ENCODE measurements at places on chromosomes 2 and 18.

GRCh38 chr18:21439431-21439846 is 161.1 kb downstream of the ESCO1 start:
- no peak for DNase-seq

DNA sequence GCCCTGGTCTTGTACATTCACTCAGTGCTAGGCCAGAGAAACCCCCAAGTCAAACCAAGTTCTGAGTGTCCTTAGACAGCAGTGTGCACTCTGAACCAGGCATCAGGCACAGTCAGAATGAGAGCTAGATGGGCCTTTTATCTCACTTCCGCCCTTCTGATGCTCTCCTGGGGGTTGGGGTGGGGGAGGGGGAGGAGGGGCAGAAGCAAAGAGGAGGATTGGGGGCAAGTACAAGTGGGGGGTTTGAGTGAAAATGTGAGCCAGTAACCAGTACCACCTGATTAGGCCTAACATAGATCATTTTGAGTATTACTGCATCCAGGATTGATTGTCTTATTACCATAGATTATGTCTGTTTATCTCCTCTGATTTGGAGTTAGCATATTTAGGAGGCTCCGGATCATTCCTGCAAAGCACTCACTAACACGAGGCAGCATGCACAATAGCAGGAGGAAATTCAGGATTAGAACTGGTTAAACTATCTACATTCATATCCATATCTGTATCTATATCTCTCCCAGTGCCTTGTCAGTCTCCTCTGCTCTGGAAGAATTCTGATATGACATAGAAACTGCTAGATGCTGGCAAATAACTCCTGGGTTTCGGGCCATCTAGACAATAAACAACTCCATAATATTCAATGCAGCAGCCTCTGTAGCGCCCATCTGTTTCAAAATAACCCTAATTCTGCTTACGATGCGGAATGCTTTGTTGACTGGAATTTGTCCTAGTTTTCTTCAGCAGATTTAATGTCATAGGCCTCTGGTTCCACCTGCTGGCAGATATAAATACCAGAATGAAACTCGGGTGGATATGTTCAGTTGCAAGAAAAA is 149.1 kb downstream of the RHBDD1 start:
- DNase-seq, result no peak

DNA sequence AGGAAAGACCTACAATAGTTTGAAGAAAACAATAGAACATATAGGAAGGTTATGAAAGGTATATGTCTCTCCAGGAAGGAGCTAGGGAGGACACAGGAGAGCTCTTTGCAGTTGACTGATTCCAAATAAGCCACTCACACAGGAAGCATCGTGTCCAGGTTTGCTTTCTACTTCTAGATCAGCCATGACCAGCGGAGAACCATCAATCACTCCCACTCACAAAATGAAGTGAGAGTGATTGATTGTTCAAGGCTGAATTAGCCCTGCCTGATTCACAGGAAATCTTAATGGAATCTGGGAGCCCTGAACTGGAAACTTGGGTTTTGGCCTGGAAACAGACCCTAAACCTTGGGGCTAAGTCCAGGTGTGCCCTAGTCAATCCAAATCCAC is 1292.2 kb upstream of the ZEB2 start:
- no peak for DNase-seq

DNA sequence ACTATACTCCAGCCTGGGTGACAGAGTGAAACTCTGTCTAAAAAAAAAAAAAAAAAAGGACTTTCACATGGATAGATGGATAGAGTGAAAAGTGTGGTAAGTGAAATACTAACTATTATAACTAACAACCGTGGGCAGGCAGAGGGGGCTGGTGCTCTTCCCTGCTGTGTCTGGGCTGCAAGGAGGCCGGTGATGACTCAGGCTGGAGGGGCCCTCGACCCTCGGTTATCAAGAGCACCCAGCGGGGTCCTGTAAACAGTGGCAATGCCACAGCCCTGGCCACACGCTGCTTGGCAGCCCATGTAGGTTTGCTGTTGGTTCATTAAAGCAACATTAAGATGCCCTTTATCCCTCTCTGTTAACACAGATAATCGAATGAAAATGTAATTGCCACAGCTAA is 184.8 kb upstream of the RAB12 start:
- no peak for DNase-seq

DNA sequence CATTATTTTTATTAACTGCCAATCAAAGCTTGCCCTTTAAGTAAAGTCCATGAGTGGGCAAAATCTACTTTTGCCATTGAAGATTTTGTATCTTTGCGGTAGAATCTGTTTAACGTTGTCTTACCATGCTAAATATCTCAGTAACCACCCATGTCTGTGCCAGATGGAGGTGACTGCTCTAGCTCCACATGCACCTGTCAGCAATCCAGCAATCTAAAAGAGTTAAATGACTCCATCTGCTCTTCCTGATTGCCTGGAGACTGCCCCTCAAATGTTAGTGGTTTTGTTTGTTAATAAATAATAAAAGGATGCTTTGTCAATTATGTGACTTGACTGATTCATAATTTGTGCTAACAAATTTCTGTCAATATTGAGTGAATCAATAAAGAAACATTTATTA is 141.7 kb downstream of the RBM43 start:
- no peak for DNase-seq

GRCh38 chr2:49021271-49021670 is 133.0 kb downstream of the FSHR start:
- no peak for DNase-seq

GRCh38 chr18:32259553-32259952 is 69.7 kb downstream of the MEP1B start:
- DNase-seq, result no peak

DNA sequence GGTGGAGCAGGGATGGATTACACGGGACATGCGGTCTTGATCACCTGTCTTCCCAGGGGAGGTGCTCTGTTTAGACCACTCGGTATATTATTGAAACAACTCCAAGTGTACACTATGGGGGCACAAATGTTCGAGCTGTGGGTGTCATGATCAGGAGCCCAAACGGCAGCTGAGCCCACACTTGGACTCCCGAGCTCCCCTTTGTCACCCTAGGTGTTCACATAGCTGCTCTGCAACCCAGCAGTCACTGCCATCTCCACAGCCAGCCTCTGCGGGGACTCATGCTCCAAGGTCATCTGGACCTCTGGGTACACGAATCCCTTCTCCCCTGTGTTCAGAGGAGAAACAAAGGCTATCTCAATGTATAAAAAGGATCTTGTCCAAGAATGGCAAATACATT is 46.0 kb downstream of the CAPN13 start:
- no peak for DNase-seq

GRCh38 chr2:51795248-51795888 is 763.4 kb upstream of the NRXN1 start:
- DNase-seq, result no peak

DNA sequence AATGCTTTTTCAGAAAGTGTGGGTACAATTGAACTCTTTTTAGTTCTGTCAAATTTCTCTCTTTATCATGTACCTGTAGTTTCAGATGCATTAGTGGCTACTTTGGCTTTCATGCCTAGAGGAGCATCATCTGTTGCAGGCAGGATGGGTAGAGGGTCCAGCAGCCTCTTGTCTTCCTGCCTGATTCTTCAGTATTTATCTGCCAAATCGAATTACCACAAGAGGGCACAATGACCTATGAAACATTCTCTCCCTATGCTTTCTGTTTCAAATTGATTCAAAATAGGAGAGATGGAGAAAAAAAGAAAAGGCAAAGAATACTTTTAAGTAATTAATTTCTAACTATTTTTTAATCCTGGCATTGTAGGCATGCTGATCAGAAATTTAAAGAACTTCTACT is 477.2 kb downstream of the TRIB2 start:
- DNase-seq, result no peak

- DNase-seq, result no peak
Observed at GRCh38 chr2:105546628-105546974, 147.8 kb upstream of the FHL2 start.

GRCh38 chr18:6885006-6885481 is 155.5 kb downstream of the ARHGAP28 start:
- DNase-seq, result no peak

- DNase-seq, result no peak
Observed at GRCh38 chr2:61378281-61378680, 92.6 kb downstream of the USP34 start.

- no peak for DNase-seq
Observed at GRCh38 chr2:8790739-8791162, 46.7 kb downstream of the KIDINS220 start.

DNA sequence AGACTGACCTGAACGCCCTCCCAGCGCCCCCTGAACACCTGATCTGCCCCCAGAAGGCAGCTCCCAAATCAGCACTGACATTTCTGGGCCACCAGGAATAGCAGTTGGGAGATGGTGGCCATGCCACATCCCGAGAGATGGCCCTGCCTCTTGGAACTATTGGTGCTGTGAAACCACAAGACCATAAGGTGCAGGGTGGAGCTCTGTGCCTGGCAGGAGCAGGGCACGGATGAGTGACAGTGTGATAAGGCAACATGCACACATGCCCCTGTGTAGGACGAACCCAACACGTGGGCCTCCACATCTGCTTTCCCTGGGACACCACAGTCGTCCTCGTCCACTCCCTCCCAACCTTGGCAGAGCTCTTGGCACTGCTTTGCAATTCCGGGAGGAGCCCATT is 26.9 kb downstream of the ANO7 start:
- no peak for DNase-seq

DNA sequence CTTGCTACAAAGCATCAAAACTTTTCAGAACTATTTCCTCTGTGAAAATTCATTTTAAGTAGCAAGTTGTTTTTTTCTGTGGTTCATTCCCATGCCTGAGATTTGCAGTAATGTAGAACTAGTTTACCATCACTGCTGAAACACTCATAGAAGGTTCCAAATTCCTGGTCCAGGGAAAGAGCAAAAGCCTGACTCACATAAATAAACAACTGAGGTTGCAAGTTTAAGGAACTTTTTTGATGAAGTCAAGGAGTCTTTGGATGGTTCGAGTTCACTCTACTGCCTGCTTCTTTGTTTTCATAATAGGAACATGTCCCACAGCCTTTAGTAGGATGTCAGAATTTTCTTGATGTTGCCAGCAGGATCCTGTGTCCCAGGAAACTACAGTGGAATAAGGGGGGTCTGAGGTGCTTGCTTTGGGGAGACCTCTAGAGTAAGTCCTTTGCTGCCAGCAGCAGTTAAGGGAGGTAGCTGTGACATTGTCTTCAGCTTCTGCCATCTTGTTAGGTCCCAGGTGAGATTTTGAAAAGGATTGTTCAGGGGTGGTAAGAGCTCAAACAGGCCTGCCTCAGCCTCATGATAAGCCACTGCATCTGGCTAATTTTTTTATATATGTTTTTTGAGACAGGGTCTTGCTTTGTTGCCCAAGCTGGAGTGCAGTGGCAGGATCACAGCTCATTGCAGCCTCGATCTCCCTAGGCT is 43.9 kb downstream of the ACSL3 start:
- no peak for DNase-seq

- no peak for DNase-seq
Observed at GRCh38 chr18:31190919-31191318, 28.3 kb upstream of the DSC1 start.

DNA sequence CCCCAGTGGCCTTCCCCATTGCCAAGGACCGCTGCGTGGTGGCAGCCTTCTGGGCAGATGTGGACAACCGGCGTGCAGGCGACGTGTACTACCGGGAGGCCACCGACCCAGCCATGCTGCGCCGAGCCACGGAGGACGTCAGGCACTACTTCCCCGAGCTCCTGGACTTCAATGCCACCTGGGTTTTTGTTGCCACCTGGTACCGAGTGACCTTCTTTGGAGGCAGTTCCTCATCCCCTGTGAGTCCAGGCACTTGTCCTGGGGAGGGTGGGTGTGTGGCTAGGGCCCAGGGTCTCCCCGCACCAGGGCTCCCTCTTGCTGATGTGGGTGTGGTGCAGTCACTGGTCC is 31.9 kb downstream of the SNED1 start:
- no peak for DNase-seq

DNA sequence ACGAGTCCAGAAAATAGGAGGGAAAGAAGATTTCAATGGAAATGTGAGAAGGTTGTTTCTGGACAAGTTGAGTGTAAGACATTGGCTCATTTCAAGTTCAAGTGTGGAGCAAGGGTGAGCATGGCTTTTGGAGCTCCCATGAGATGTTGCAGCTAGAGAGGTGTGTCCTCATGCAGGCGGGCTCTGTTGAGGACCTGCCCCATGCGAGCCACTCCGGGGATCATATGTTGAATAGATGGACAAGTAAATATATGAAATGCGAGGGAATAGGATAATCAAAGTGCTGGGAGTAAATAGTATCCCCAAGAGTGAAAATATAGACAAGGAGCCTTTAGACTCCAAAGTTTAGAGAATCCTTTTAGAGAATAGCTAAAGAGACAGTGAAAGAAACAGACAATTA is 200.4 kb upstream of the NRP2 start:
- no peak for DNase-seq

DNA sequence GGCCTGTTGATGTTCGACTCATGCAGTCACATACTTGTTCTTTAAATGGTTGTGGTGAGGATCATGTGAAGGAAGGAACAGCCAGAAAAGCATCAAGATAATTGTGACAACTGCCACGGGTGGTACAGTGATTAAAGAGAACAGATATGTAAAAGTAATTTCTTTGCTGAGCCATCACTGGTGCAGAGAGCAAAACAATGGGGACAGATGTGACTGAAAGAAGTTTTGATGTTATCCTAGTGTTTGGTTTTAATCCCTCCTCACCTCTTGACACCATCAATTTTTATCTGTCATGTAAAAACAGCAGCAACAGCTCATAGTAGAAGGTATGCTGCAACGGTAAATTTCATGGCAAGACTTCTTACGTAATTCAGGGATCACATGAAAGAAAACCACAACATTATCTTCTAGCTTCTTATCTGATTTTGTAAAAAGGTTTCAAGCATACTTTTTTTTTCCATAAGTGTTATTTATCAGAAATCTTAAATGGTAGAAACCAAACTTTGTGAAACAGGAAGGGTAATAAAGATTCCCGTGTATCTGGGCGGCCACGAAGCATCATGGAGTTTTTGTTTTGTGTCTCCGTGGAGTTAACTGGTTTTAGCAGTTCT is 65.2 kb downstream of the PLCL1 start:
- DNase-seq, result no peak

GRCh38 chr2:17182399-17182798 is 335.8 kb downstream of the RAD51AP2 start:
- DNase-seq, result no peak

Data from stimulated activated CD8-positive, alpha-beta memory T cell treated with anti-CD3 and anti-CD28 coated beads, Interleukin-7, amount 100 ng/mL, for 1 hour (primary cell).